ENCODE measurements at places on chromosomes 7 and 10.

GRCh38 chr10:4652111-4653010, 173.6 kb upstream of the AKR1E2 start:
- peaks cover 4% of the 10 kb centered on the region for H3K4me1 ChIP-seq
- no peaks in the 10 kb centered on the region for H3K36me3 ChIP-seq
- H3K27me3 ChIP-seq = no peaks in the 10 kb centered on the region
- DNase-seq = no peak
- no peak overlapping the region for H3K4me3 ChIP-seq
- no peak overlapping the region for H3K27ac ChIP-seq

- DNase-seq = peak; percentile 58
- no peak overlapping the region for H3K4me3 ChIP-seq
- no peak overlapping the region for H3K27ac ChIP-seq
- H3K36me3 ChIP-seq = no peaks in the 10 kb centered on the region
These were observed 55.2 kb downstream of the FHIP2A start for GRCh38 chr10:114876602-114877300.

GRCh38 chr7:121936951-121937623, 64.1 kb downstream of the PTPRZ1 start:
- no peak overlapping the region for H3K27ac ChIP-seq
- DNase-seq = no peak
- H3K4me3 ChIP-seq = no peak overlapping the region
- H3K36me3 ChIP-seq = no peaks in the 10 kb centered on the region

- peak; percentile 73 for DNase-seq
- no peaks in the 10 kb centered on the region for H3K27me3 ChIP-seq
- H3K36me3 ChIP-seq = no peaks in the 10 kb centered on the region
- H3K27ac ChIP-seq = no peak overlapping the region
- H3K4me1 ChIP-seq = peaks cover 13% of the 10 kb centered on the region
- no peak overlapping the region for H3K4me3 ChIP-seq
These were observed 77.3 kb upstream of the MKLN1 start for GRCh38 chr7:131250331-131250730.

GRCh38 chr10:96512524-96513304, 1.0 kb downstream of the TLL2 start:
- peaks cover 24% of the 10 kb centered on the region for H3K27me3 ChIP-seq
- no peaks in the 10 kb centered on the region for H3K4me1 ChIP-seq
- H3K4me3 ChIP-seq = peak overlapping the region; percentile 32
- H3K27ac ChIP-seq = no peak overlapping the region
- DNase-seq = peak; percentile 12

DNA sequence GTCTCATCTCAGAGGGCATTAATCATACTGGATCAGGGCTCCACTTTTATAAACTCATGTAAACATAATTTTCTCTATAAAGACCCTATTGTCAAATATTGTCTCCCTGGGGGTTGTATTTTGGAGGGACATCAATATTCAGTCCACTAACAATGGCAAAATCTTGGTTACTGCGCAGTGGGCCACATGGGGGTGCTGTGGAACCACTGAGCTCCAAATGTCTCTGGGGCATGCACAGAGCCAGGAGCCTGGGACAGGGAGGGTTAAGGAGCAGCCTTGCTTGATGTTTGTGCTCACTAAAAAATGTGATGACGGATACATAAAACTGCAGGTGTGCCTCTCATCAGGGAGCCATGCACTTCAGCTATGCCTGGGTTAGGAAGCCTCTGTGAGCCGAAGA, 62.1 kb upstream of the PRSS58 start:
- H3K4me3 ChIP-seq = no peak overlapping the region
- H3K36me3 ChIP-seq = no peaks in the 10 kb centered on the region
- no peak overlapping the region for H3K27ac ChIP-seq

GRCh38 chr10:127523476-127523875, 25.6 kb upstream of the NPS start:
- H3K4me3 ChIP-seq = no peak overlapping the region
- H3K4me1 ChIP-seq = no peaks in the 10 kb centered on the region
- no peak for DNase-seq
- H3K36me3 ChIP-seq = no peaks in the 10 kb centered on the region
- no peaks in the 10 kb centered on the region for H3K27me3 ChIP-seq

DNA sequence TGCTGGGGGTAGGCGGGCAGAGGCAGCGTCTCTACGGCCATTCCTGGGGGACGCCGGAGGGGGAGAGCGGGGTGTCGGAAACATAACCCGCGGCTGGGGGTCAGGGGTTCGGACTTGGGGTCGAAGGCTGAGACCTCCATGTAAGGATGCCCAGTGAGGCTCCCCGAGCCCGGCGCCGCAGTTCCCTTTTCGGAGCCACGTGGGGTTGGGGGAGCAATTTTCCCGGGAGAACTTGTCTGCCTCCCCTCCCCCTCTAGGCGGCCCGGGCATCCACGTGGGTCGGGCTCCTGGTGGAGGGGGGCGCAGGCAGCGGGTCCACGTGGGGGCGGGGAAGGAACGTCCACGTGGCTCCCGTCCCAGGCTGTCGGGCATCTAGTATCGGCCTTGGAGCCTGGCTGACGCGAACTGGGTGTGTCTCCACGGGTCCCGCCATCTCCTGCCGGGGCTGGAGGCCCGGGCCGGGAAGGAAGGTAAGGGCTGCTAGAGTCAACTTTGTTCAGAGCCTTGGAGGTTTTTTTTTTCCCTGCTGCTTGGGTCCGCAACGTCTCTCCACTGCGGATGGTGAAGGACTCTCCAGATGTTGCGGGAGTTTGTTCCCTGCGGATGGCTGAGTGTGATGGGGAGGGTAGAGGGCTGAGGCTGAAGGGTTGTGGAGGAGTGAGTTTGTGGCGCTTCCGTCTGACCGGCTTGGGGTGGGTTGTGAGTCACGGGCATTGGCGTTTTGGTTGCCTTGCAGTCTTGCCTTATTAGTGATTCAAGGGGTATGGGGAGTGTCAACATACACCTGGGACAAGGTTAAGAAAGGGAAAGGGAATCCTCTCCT, 744 bp downstream of the PPRC1 start:
- H3K27me3 ChIP-seq = no peaks in the 10 kb centered on the region
- peaks cover 11% of the 10 kb centered on the region for H3K36me3 ChIP-seq
- H3K4me3 ChIP-seq = peak overlapping the region; percentile 61
- peak; percentile 70 for DNase-seq
- peak overlapping the region; percentile 96 for H3K27ac ChIP-seq

GRCh38 chr10:109769966-109770365, 153.3 kb downstream of the XPNPEP1 start:
- no peaks in the 10 kb centered on the region for H3K4me1 ChIP-seq
- no peak overlapping the region for H3K27ac ChIP-seq

DNA sequence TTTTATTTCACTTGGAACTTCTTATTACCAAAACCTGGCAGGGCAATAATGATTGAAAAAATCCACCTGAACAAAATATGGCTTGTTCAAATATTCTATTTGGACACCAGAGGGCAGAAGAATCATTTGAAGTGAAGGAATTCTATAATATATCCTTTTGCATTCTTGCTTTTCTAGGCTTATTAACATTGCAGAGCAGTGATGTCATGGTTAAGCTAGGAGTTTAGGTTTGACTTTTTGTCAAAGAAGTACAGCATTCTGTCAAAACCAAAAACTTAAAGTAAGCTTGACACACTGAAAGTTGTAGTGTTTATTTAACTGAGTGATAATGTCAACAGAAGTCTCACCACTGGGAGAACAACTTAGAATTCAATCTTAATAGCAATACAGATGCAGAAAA, 156.0 kb downstream of the SEMA3D start:
- peak; percentile 79 for DNase-seq
- H3K4me3 ChIP-seq = no peak overlapping the region
- no peaks in the 10 kb centered on the region for H3K4me1 ChIP-seq
- H3K27ac ChIP-seq = no peak overlapping the region
- H3K27me3 ChIP-seq = no peaks in the 10 kb centered on the region

GRCh38 chr10:101441541-101442455, 87.8 kb downstream of the BTRC start:
- H3K27ac ChIP-seq = no peak overlapping the region
- no peaks in the 10 kb centered on the region for H3K36me3 ChIP-seq
- no peaks in the 10 kb centered on the region for H3K27me3 ChIP-seq
- no peak overlapping the region for H3K4me3 ChIP-seq
- no peaks in the 10 kb centered on the region for H3K4me1 ChIP-seq

DNA sequence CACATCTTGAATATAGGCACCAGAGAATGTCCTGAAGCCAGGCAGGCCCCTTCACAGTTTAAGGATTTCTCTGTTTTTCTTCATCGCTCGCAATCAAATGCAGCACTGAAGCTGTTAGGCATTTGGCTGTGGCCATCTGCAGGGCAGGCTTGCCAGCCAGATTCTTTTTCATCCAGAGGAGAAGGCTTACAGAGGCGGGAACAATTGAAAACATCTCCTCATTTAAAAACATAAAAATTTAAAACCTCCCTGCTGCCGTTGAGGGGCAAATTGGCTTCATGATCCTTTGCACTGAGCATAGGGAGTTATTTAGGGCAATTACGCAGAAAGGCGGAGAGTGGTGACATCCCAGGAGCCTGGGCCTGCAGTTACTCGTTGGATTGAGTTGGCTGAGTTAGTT, 500.0 kb downstream of the TYW1 start:
- H3K27ac ChIP-seq = no peak overlapping the region
- no peaks in the 10 kb centered on the region for H3K4me1 ChIP-seq
- no peaks in the 10 kb centered on the region for H3K36me3 ChIP-seq
- no peaks in the 10 kb centered on the region for H3K27me3 ChIP-seq
- DNase-seq = no peak
- no peak overlapping the region for H3K4me3 ChIP-seq

- H3K4me1 ChIP-seq = peaks cover 54% of the 10 kb centered on the region
- no peaks in the 10 kb centered on the region for H3K27me3 ChIP-seq
- no peak overlapping the region for H3K4me3 ChIP-seq
- DNase-seq = no peak
- H3K36me3 ChIP-seq = peaks cover 11% of the 10 kb centered on the region
These were observed 8.5 kb upstream of the ZNF22 start for GRCh38 chr10:44992070-44992731.

DNA sequence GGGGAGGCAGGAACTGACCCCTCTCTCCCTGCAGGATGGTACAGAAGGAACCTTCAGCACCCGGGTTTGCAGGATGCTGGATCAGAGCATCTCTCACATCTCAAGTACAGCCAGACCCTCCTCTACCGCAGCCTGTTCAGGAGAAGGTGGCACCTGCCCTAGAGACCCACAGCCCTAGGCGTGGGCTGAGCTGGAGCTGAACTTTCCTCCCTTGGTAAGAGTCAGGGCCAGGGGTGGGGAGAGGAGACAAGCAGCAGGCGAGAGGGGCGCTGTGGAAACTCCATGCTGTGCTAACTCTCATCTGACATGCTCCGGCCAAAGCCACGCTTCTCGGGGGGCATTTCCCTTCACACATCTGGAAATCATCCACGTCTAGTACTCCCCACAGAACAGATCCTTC, 154.4 kb downstream of the DIP2C start:
- H3K27me3 ChIP-seq = no peaks in the 10 kb centered on the region
- no peak overlapping the region for H3K27ac ChIP-seq
- H3K4me1 ChIP-seq = peaks cover 6% of the 10 kb centered on the region
- H3K4me3 ChIP-seq = no peak overlapping the region

DNA sequence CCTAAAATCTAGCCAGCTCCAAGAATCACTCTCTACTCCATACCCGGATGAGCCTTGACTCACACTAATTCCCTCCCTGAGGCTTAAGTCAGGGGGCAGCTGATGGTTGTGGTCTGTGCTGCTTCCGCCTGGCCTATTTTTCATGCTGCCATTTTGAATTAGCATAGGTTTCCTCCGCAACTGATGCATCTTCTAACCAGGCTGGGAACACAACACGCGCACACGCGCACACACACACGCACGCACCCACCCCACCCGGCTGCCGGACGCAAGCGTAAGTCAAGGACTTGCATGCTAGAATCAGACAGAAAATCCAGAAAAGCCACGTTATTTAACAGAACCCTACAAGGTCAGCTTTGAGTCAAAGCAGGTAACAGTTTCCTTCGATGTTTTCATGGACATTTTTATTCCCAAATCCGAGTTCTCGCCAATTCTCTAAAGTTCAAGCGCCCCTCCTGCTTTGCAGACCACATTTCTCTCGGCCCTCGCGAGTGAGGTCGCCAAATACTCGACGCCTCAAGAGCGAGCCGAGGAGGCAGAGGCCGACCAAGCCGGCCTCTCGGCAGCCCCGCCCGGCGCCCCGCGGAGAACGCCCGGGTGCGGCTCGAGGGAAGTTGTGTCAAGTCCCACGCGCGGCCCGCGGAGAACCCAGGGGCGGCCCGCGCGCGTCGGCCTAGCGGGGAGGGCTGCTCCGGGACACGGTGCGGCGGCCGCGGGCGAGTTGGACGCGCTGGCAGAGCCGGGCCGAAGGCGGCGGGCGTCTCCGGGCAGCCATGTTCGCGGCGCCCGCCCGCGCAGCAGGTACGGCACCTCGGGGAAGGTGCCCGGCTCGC, 961 bp downstream of the SCRN1 start:
- peak overlapping the region; percentile 97 for H3K27ac ChIP-seq
- H3K36me3 ChIP-seq = no peaks in the 10 kb centered on the region
- H3K4me3 ChIP-seq = peak overlapping the region; percentile 99
- peaks cover 10% of the 10 kb centered on the region for H3K4me1 ChIP-seq

GRCh38 chr10:100707261-100707848, 38.0 kb upstream of the PAX2 start:
- H3K27ac ChIP-seq = no peak overlapping the region
- DNase-seq = no peak
- no peaks in the 10 kb centered on the region for H3K36me3 ChIP-seq
- H3K4me3 ChIP-seq = no peak overlapping the region
- no peaks in the 10 kb centered on the region for H3K4me1 ChIP-seq

GRCh38 chr7:79778786-79779770, 325.6 kb upstream of the MAGI2 start:
- H3K36me3 ChIP-seq = no peaks in the 10 kb centered on the region
- no peak overlapping the region for H3K4me3 ChIP-seq
- peaks cover 12% of the 10 kb centered on the region for H3K4me1 ChIP-seq
- peak; percentile 94 for DNase-seq
- no peaks in the 10 kb centered on the region for H3K27me3 ChIP-seq
- H3K27ac ChIP-seq = peak overlapping the region; percentile 72

DNA sequence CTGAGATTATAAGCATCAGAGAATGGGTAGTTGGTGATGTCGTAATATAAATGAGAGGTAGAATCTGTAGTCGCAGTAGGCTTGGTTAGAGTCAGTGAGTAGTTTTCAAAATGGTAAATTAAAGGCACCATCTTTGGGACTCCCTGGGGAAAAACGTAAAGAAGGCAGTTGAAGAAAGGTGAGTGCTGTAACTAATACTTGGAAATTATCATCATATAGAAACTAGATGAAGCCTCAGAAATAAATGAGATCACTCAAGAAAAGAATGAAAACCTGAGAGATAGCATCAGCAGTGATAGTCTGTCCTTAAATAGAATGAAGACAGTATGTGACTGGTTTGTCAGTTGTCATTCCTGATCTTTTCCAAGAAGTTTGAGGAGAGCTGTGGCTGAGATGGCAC, 23.8 kb downstream of the PALS2 start:
- H3K27me3 ChIP-seq = no peaks in the 10 kb centered on the region
- no peaks in the 10 kb centered on the region for H3K36me3 ChIP-seq
- H3K4me1 ChIP-seq = no peaks in the 10 kb centered on the region

DNA sequence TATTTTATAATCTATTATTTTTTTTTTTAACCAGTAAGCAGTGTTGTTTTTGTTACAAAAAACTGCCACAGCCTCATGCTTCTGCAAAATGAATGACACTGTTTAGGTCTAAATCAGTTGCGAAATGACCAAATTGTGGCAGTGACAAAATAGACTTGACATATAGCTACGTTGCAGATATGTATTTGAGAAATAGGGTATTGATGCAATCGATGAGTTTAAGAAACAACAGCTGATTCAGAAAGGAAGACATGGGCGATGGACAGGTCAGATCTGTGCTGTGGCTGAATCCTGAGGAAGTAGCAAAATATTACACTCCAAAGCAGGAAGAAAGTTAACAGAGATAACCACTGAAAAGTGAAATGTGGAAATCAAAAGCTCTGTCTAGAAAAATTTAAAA, 89.0 kb upstream of the STEAP4 start:
- no peaks in the 10 kb centered on the region for H3K27me3 ChIP-seq
- no peaks in the 10 kb centered on the region for H3K36me3 ChIP-seq
- no peak overlapping the region for H3K4me3 ChIP-seq
- DNase-seq = no peak
- H3K4me1 ChIP-seq = no peaks in the 10 kb centered on the region

Measured in IMR-90 (cell line).